ENCODE measurements at places on chromosomes 2 and 18.

GRCh38 chr2:231606941-231607340, 14.3 kb downstream of the TEX44 start:
- no peak for DNase-seq

DNA sequence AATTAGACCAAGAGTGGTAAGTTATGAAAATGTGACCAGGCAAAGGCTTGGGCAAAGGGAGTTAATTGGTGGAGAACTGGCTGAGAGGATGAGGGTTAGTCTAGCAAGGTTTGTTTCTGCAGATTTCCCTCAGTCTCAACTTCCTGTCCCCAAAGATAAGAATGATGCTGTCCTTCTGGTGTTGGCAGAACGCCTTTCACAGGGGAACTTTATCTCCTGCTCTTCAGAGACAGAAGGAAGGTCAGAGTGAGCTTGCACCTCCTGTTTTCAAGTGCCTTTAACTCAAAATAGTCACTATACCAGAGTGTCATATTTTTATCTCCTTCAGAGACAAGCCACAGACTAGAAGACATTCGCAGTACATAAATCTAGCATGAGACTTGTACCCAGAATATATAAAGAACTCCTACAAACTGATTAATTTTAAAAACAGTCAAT, 95.7 kb downstream of the TEX51 start:
- DNase-seq: peak; percentile 90

GRCh38 chr2:96869822-96870625, at the start of gene SEMA4C:
SEMA4C (minus strand) TSS chr2:96870080; CDS start chr2:96867886, 2,194 bp downstream.
- peak; percentile 65 for DNase-seq

DNA sequence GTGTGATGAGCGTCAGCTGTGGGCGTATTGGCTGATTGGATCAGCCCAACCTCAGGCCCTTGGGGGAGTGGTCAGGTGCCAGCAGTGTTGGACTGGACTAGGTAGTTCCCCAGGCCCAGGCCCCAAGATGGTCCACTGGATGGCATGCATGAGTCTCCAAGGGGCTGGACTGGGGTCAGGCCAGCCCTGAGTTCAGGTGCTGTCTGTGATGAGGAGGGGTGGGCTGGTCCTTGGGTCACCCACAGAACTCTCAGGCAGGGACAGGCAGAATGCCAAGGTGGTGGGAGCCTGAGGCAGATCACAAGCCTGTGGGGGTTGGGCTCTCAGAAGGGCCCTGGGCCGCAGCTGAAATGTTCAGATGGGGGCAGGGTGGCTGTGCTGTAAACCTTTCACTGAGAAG, 59.5 kb upstream of the THUMPD2 start:
- DNase-seq: no peak

DNA sequence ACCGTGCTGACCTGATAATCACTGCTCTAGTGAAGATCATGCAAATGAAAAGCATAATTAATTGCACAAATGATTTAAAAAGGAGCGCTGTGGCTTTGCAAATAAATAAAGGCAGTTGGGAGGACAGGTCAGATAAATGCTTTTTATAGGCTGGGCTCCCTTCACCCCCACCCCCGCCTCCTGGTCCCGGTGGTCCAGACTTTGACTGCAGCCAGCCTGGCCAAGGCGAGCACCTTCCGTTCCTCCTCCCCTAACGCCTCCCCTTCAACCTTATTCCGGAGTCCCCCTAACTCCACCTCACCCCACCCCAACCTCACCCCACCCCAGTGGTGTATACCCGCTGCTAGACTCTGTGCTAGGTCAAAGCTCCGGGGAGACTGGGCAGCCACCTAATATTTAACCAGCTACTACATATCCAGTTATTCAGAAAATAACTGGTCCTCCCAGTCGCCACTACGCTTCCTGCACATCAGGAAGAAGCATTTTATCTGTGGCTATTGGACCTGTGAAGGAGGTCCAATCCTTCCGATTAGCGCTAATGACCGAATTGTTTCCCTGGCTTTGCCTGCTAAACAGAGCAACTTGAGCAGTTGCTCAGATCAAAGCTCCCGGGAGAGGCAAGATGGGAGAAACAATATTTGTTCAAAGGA, 3.7 kb upstream of the SP9 start:
- no peak for DNase-seq
